ENCODE measurements at places on chromosomes 5 and 9. TPM values are rescaled to one million over a fixed set of nuclear protein-coding genes. Genes with fewer than 3 reads are reported as not detected.

OR1J2 gene
- not detected for total RNA-seq

F2RL1 gene
- 2.1 TPM for total RNA-seq

SPATA9 gene
- 0.42 TPM for total RNA-seq

DROSHA gene
- total RNA-seq: 39.0 TPM

RORB gene
- total RNA-seq: not detected

APBA1 gene
- 0.05 TPM for total RNA-seq

PLAC8L1 gene
- not detected for total RNA-seq

FBXO38 gene
- 30.5 TPM for total RNA-seq

NOP16 gene
- total RNA-seq: 49.4 TPM

SLC45A2 gene
- not detected for total RNA-seq

RANBP3L gene
- 0.17 TPM for total RNA-seq

DRD1 gene
- not detected for total RNA-seq

DBH gene
- not detected for total RNA-seq

SLC1A1 gene
- 0.10 TPM for total RNA-seq

GHR gene
- 0.47 TPM for total RNA-seq

SLIT3 gene
- not detected for total RNA-seq

CTXN3 gene
- total RNA-seq: not detected

SLC6A3 gene
- total RNA-seq: not detected

ZDHHC21 gene
- 6.7 TPM for total RNA-seq

FOXD4L3 gene
- total RNA-seq: not detected

PCDHGC4 gene
- 0.12 TPM for total RNA-seq

GFRA3 gene
- 0.05 TPM for total RNA-seq

ADAMTS13 gene
- 0.40 TPM for total RNA-seq

TDRD7 gene
- 8.4 TPM for total RNA-seq

SEMA4D gene
- total RNA-seq: 3.1 TPM

TMEM215 gene
- not detected for total RNA-seq

PTGDS gene
- not detected for total RNA-seq

PIP5K1B gene
- total RNA-seq: 3.4 TPM

ARHGEF39 gene
- total RNA-seq: 7.5 TPM

PCA3 gene
- total RNA-seq: not detected

DND1 gene
- total RNA-seq: 0.77 TPM
